ENCODE measurements at places on chromosomes 11 and 22.

GRCh38 chr11:108854346-108854745 is 189.5 kb downstream of the DDX10 start:
- DNase-seq, result no peak

- DNase-seq, result no peak
Measured at GRCh38 chr11:69290806-69291205, 3.1 kb upstream of the MYEOV start.

GRCh38 chr11:62553839-62554361 is 7.3 kb upstream of the AHNAK start:
- no peak for DNase-seq

DNA sequence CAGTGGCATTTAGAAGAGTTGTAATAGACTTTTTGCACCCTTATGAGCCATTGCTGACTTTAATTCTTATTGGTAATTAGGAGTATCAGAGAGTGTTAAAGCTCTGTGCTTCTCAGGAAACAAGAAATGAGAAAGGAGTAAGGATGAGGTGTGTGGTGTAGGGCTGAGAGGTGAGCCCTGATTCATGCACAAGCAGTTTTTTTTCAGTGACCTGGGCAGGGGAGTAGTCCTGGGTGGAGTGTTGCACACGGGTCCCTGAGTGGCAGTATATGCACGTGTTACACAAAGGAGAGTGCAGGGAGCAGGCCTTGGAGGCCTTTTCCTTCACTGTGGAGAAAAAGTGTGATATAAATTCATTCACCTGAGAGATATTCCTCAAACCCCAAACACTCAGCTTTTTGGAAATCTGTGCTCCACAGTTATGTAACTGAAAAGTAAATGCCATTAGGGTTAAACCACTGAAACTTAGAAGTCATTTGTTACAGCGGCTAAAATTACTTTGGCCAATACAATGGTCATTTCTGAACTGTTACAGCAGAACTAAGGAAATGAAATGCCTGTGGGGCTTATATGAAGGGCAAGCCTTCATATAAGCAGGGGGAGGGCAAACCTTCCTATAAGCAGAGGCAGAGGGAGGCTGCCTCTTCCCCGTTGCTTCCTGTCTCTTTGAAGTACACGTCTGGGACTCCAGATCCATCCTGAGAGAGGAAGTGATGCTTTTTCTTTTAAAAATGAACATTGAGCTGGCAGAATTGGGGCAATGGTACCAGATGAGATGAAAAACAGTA is 62.6 kb upstream of the OLFML1 start:
- no peak for DNase-seq

DNA sequence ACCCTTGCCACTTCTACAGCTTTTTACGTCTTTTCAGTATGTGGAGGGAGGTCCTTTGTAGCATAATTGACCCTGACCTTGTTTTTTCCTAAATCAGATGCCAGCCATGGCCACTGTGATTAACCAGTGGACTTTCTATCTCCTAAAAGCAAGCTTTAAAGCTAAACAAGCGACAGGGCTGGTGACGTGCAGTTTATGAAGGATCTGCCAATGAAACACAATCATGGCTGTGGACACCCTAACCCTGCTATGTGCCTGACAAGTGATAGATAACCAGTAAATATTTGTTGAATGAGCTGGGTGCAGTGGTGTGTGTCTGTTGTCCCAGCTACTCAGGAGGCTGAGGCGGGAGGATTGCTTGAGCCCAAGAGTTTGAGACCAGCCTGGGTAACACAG is 64.2 kb downstream of the LIF start:
- no peak for DNase-seq

- DNase-seq, result no peak
Measured at GRCh38 chr11:128594226-128594625, 6.9 kb upstream of the ETS1 start.

DNA sequence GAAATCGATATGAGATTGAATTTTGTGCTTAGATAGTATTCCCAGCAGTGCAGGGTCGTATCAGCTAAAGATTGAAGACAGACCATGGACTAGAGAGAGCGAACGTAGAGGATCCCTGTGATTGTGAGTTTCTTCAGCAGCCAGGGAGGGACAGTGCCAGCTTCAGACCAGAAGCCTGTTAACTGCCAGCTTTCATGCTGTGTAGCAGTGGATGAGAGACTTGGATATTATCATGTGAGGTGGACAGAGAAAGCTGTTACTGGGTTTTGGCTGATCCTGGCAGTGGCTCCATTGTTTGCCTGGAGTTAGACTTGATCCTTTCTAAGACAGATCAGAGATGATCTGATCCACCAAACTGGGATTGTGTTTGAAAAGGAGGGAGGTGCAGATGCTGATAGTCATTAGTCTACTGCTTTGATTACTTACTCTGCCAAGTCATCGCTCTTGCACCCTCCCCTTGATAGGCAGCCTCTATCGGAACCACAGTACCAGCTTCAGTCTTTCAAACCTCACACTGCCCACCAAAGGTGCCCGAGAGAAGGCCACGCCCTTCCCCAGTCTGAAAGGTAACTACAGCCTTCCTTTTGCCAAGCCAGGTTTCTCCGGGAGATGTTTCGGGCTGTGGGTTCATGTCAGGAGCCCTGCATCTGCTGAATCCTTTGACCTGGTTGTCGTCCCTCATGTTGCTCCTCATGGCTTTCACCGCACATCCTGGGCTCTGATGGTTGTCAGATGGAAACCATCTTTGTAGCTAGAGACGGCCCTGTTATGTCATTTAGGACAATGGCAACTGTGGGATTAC is 16.2 kb downstream of the MADD start:
- DNase-seq, result no peak

DNA sequence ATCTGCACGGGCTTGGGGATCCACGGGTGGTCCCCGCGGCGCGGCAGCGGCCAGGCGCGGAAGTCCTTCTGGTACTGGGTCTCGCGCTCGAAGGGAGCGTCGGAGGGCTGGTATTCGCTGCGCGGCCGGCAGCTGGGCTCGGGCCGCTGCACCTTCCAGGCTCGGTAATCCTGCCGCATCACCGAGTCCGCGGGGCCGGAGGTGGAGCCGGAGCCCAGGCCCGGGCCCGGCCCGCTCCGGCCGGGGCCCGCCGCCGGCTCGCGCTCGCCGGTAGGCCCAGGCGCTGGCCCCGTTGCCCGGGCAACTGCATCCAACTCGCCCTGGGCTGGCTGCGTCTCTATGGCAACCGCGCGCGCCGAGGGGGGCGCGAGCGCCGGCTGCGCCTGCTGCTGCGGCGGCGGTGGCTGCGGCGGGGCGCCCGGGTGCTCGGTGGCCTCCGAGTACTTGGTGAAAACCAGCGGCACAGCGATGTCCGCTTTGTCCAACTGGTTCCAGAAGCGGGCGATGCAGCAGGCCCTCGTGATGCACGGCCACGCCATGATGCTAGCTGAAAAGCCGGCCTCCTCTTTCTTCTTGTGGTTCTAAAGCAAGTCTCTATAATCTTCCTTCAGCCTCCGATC is 897 bp downstream of the MAP6 start:
- DNase-seq, result peak; percentile 84

Measured in H1 (cell line).